Stimulated activated CD8-positive, alpha-beta memory T cell treated with anti-CD3 and anti-CD28 coated beads, Interleukin-15, amount 100 ng/mL, for 24 hours (primary cell): ENCODE measurements at places on chromosomes 7 and 10.

GRCh38 chr10:113594652-113595051 is 41.8 kb downstream of the HABP2 start:
- DNase-seq = no peak

GRCh38 chr10:88110355-88110754 is 246.9 kb downstream of the PTEN start:
- no peak for DNase-seq

- DNase-seq = no peak
Measured at GRCh38 chr7:150716939-150717338, 526 bp downstream of the GIMAP1 start.

- no peak for DNase-seq
Measured at GRCh38 chr10:44745920-44746319, 165.2 kb upstream of the TMEM72 start.

GRCh38 chr10:72567889-72568640 is 57.8 kb downstream of the MICU1 start:
- DNase-seq = no peak

DNA sequence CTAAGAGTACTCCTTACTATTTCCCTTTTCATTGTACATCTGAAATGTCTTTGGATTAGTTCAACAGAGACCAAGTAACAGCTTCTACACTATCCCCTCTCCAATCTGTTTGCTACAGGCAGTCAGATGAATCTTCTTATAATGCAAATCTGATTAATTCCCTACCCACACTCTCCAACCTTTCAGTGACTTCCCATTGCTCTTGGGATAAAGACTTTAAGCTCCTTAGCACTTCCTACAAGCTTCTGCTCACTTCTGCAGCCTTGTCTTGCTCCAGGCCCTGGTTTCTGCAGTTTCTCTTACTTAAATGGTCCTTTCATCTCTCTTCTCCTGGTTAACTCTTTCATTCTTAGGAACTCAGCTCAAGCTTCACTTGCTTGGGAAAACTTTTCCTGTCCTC is 65.2 kb upstream of the FEZF1 start:
- DNase-seq = no peak

GRCh38 chr7:2954433-2954853 is 89.2 kb downstream of the CARD11 start:
- no peak for DNase-seq

- DNase-seq = no peak
Measured at GRCh38 chr7:99242682-99243081, 30.0 kb upstream of the MYH16 start.

GRCh38 chr10:112565434-112566053 is 118.5 kb downstream of the VTI1A start:
- DNase-seq = no peak

DNA sequence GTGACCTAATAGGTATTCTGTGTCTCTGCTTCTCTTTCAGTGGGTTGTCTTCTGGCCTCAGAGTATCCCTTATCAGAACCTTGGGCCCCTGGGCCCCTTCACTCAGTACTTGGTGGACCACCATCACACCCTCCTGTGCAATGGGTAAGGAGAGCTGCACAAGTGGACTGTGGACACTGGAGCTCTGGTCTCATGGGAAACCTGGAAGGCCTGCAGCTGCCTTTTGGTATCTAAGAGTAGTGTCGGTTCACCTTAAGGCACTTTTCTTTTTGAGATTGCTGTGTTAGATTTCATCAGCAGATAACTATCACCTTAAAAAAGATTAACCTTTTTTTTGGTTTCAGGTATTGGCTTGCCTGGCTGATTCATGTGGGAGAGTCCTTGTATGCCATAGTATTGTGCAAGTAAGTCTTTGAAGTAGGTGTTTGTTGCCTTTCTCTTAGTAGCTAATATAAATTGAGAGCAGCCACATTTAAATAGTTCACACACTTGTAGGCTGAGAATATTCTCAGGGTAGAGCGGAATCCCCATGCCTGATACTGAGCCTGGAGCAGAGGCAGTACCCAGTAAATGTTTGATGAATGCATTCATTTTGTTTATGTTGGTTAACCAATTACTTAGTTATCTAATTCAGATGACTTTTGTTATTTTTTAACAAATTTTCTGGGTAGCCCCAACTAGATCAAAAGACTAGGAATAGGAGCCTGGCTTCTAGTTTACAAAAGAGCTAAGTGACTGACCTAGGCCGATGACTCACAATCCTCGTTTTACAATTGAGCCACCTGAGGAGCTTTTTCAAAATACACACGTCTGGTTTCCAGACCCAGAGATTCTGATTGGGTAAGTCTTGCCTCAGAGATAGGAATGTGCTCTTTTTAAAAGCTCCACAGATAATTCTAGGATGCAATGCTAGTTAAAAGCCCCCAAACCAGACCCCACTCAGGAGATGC is 3.6 kb downstream of the TMEM254 start:
- no peak for DNase-seq

GRCh38 chr7:149869867-149870266 is 3.9 kb upstream of the ATP6V0E2 start:
- no peak for DNase-seq

- DNase-seq = peak; percentile 25
Measured at GRCh38 chr7:55309040-55309991, 55.8 kb upstream of the LANCL2 start.

GRCh38 chr7:15123901-15124300 is 221.3 kb upstream of the DGKB start:
- DNase-seq = no peak

- no peak for DNase-seq
Measured at GRCh38 chr7:151506901-151507382, 12.8 kb downstream of the RHEB start.

- DNase-seq = no peak
Measured at GRCh38 chr10:55183993-55184392, 383.0 kb upstream of the PCDH15 start.

DNA sequence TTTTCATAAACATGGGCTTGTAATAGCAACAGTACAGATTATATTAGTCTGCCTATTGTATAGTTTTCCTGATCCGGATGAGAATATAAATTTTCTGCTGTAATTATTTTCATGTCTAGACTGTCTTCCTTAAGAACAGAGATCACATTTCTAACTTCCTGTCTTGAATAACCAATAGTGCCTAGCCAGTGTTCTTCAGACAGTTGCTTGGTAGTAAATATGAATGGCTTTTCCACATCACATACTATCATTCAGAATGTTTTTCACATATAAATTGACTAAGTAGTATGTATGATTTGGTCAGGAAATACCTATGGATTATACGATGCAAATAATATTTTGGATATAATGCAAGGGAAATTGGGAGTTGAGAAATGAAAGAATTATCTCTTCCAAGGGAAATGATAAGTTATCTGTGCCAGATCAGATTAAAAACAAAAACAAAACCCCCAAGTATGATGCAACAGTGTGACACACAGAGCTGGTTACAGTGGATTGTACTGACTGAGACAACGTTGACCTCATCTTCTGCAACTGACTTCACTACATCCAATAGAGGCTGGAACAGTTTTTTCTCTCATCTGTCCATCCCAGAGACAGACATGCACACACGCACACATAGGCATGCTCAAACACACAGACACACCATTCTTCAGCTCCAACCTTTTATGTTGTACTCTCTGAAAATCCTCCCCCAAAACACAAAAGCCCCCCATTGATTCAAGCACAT is 16.4 kb downstream of the ITGA8 start:
- DNase-seq = no peak

- DNase-seq = no peak
Measured at GRCh38 chr7:100720671-100721504, 620 bp downstream of the EPO start.

DNA sequence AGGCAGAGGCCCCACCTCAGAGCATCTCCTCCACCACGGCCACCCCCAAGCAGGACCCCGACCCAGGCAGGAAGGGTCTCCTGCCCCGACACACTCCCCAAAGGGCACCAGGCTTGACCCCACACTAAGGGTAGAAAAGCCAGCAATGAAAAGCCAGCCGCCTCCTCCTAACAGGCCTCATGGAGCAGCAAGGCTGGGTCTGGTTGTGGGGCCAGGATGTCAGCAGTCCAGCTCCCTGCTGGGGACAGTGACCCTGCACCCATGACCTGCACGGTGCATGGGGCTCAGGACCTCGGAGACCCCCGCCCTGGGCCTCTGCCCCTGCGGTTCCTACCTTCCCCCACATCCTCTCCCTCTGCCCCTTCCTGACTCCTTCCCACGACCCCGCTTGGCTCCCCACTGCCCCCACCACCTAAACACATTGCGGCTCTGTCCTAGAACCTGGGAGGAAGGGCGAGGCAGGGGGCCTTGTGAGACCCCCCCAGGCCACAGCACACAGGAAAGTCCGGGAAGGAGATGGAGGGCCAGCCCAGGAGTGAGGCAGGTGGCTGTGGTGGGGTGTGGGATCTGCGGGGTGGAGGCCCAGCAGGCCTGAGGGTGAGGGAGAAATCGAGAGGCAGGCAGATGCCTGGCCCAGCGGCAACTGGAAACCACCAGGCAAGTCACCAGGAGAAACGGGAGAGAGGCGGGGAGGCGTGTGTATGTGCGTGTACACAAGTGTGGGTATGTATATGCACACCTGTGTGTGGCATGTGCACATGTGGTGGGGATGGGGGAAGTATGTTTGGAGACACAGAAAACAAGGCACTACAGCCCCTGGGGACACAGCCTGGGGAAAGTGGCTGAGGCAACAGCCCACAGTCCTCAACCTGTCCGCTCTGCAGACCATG is 229.9 kb downstream of the MAD1L1 start:
- DNase-seq = no peak

DNA sequence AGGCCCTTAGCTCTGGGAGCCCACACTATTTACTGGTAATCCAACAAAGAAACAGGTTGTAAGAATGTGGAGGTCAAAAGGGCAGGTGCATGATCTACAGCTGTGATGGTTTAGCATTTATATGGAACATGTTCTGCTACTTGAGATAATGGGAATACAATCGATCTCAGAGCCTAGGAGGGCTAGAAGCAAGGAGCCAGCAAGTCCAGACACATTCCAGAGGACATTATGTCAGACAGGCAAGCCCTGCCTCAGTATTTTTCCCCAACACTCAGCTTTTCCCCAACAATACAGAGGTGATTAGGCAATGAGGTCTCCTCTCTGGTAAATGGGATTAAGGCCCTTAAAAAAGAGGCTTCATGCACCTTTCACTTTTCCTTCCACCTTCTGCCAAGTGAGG is 21.4 kb upstream of the GNAT3 start:
- DNase-seq = no peak

GRCh38 chr7:52831321-52831720 is 204.1 kb upstream of the POM121L12 start:
- DNase-seq = no peak

DNA sequence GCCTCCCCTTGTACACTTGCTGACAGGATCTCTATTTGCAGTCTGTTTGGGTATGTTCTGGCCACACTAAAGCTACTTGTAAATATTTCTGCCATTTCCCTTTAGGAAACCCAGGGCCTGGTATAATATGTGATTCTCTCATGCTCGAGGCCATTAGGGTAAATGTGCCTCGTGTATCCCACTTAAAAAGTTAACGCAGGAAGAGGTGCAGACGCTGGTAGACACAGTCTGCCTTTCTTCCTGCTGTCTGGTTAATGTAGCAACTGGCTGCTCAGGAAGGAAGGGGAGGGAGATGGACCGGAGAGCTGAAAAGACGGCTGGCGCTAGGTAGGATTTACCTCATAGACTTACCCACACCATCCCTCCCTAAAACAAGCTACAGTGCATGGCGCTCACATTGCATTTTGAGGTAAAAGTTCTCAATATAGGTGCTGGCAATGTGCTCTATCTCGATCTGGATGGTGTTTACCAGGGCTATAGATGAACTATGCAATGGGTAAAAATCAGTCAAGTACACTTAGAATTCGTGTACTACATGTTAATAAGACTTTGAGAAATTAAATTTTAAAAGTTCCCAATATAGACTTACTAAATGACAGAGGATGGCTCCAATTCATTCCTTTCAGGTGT is 125.9 kb downstream of the JAZF1 start:
- no peak for DNase-seq

GRCh38 chr10:69866688-69867461 is 65.2 kb downstream of the COL13A1 start:
- no peak for DNase-seq
